ENCODE measurements at places on chromosomes 3 and 15.

DNA sequence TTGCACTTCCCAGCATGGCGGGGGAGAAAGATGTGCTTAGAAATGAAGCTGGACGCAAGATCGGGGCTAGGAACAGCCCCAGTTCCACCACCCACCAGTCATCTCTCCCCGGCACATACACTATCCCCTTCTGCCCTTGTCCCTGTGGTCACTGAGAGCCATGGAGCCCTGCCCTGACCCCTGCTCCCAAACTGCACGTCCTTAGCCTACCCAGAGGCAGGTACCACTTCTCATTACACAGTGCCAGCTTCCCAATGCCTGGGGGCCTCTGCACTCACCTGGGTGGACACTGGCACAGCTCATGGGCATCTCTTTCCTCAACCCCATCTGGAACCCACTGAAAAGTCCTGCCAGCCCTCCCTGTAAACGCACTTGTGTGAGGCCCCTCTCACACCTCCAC is 139.3 kb upstream of the PRR20G start:
- H3K27me3 ChIP-seq, result peaks cover 4% of the 10 kb centered on the region
- no peaks in the 10 kb centered on the region for H3K36me3 ChIP-seq
- no peaks in the 10 kb centered on the region for H3K4me1 ChIP-seq
- H3K4me3 ChIP-seq, result no peak overlapping the region
- no peak overlapping the region for H3K27ac ChIP-seq

GRCh38 chr3:126552688-126553283 is 5.9 kb downstream of the C3orf22 start:
- H3K4me3 ChIP-seq, result no peak overlapping the region
- no peaks in the 10 kb centered on the region for H3K36me3 ChIP-seq
- H3K27me3 ChIP-seq, result peaks cover 2% of the 10 kb centered on the region
- H3K4me1 ChIP-seq, result no peaks in the 10 kb centered on the region

- H3K27ac ChIP-seq, result no peak overlapping the region
- no peak for DNase-seq
- no peaks in the 10 kb centered on the region for H3K4me1 ChIP-seq
- no peaks in the 10 kb centered on the region for H3K27me3 ChIP-seq
- no peak overlapping the region for H3K4me3 ChIP-seq
These were observed 89.4 kb downstream of the COL6A6 start for GRCh38 chr3:130606336-130606735.

GRCh38 chr3:146313031-146313745 is 62.3 kb upstream of the PLSCR4 start:
- H3K27ac ChIP-seq, result no peak overlapping the region
- no peaks in the 10 kb centered on the region for H3K4me1 ChIP-seq
- no peaks in the 10 kb centered on the region for H3K36me3 ChIP-seq
- no peak overlapping the region for H3K4me3 ChIP-seq
- no peak for DNase-seq
- H3K27me3 ChIP-seq, result no peaks in the 10 kb centered on the region

DNA sequence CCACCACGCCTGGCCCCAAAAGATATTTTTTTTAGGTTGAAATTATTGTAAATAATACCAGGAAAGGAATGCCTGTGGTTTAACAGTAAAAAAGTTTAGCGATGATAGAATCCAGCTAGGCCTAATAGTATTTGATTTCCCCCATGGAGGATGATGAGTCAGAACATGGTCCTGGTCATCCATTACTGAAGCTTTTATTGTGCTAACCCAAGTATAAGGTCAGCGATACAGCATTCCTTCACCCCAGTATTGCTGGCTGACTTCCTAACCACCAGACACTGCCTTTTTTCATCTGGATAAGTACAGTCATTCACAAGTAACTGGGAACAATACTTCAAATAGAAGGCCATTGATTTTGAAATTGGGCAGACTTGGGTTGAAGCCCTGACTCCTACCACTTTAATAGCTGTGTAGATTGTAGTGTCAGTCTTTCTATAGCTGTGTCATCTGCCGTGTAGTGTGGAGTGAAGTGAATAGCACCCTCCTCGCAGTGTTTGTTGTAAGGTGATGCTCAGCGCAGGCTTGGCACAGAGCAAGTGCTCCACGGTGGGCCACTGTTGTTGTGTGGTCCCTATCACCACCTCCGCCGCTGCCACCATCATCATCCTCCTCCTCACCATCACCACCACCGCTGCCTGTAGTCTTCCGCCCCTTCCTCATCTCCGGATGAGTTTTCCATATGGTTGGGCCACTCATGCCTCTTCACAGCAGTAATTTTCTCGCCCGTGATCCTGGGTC is 436.0 kb upstream of the TPM1 start:
- H3K4me1 ChIP-seq, result no peaks in the 10 kb centered on the region
- no peaks in the 10 kb centered on the region for H3K36me3 ChIP-seq
- no peak overlapping the region for H3K27ac ChIP-seq
- DNase-seq, result no peak
